ENCODE measurements at places on chromosomes 11 and 22. TPM values are rescaled to one million over a fixed set of nuclear protein-coding genes. Genes with fewer than 3 reads are reported as not detected.

DNA sequence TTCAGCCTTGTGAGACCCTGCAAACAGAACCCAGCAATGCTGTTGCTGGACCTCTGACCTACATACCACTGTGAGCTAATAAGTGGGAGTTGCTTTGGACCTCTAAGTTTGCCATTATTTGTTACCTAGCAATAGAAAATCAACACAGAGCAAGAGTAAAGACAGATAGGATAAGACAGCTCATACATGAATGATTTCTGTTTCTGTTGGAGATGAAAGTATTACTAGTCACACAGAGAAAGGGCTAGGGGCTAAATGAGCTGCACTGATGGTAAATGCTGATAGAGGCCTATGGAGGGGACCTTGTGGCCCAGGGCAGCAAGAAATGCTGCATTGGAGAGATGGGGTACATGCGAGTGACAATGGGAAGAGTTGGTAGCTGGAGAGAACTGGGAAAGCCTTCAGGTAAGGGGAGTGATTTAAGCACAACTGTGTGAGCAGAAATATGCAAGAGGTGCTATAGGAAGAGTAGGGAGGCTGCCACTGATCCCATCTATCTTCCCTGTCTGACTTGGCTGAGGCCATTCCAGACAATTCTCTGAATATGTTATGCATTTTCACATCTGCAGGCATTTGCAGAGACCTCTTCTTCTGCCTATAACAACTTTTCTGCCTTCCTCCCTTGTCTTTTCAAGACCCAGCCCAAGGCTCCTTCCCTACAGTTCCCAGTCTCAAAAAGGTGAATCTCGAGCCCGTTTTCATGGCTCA, 46.1 kb upstream of the SYN3 start:
- no peak for DNase-seq

- DNase-seq: no peak
These were observed 205.8 kb upstream of the PDGFD start for GRCh38 chr11:104369761-104370160.

Gene SLC25A45
- 10.5 TPM for total RNA-seq

DNA sequence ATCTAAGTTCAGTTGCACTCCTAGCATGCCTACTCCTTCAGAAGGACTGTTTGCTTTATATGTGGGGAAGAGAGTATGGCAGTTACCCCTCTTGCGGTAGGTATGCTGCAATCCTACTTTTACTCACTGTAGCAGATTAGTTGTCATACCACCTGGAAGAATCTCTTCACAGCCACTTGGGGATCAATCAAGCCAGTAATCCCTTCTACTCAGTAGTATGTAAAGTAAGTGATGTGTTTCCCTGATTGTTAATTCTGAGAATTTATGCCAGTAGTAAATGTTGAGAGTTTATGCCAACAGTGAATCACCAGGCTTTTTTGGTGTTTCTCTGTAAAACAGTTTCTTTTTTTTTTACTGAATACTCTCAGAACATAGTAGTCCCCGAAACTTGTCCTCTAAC, 34.4 kb downstream of the PRMT3 start:
- no peak for DNase-seq

DNA sequence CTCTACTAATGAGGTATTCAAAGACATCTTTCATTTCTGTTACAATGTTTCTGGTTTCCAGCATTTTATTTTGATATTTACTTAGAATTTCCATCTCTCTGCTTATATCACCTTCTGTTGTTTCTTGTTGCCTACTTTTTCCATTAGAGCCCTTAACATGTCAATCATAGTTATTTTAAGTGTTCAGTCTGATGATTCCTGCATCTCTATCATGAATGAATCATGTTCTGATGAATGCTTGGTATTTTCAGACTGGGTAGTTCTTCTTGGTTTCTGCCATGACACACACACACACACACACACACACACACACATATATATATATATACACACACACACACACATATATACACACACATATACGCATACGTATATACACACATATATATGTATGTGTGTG, 486.4 kb upstream of the ISX start:
- no peak for DNase-seq

- DNase-seq: no peak
These were observed 117.2 kb downstream of the APIP start for GRCh38 chr11:34798985-34799384.

DNA sequence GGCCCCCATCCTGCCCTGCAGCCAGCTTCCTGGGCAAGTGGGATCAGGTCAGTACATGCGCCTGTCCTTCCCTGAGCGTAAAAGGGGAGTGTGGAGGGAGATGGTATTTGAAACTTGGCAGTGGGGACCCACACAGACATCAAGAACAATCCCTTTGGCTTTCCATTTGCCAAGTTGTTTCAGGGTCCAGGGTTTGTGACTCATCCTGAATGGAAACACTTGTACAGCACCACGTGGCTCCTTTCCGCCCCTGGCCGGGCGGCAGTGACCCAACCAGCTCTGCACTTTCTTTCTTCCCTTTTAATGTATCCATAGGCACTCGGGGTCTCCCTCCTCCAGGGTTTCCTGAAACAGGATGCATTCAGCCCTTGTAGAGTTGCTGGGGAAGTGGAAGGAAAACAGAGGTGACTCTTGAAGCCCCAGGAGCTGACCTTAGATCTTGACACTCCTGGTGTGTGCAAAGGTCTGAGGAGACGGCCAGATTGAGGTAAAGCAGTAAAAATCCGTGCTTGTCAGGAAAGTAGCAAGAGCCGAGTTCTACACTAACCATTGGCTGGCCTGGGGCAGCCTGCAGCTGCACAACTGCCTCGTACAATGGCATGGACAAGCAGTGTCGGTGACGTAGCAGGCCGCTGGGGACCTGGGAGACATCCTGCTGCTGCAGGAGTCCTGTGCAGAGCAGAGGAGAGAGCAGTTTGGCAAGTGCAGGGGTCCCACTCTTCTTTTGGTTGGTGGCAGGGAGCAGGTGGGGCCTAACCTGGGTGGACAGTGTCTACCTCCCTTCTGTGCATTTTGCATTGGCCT, 189.8 kb downstream of the SNX19 start:
- no peak for DNase-seq

Gene APOL5
- total RNA-seq: not detected

GRCh38 chr11:126647735-126648134, 292.2 kb downstream of the ST3GAL4 start:
- no peak for DNase-seq

DNA sequence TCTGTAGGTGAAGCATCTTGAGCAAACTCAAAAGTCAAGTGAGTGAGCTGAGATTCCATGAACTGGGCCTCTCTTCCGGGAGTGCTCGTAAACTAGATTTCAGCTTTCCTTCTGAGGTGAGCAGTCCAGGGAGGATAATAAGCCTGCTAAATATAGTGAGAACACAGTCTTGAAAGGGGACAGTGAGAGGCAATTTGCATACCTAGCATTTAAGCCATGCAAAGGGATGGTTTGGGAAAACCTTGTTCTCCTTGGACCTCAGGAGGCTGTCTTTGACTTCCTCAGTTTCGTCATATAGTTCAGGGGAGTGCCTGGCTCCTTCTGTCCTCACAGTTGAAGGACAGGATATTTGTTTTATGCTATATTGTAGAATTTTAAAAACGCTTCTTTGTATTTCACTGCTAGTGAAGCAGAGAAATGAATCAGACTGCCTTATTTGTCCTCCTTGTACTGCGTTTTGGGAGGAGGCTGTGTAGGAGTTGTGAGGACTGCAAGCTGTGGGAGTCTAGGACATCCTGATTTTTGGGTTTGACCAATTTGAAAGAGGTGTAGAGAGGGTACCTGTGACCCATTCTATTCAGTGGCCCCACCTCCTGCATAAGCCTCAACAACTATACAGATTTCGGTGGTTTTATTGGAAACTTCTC, 11.0 kb upstream of the SORL1-AS1 start:
- DNase-seq: no peak

Gene CBX7
- total RNA-seq: 89.6 TPM

Gene IL10RA
- total RNA-seq: 3.0 TPM

- no peak for DNase-seq
These were observed 60.8 kb upstream of the NUP50 start for GRCh38 chr22:45102896-45103420.

All from cardiac septum (tissue), 1 donor.